ENCODE measurements at places on chromosomes 1 and 21.

- no peak for DNase-seq
Measured at GRCh38 chr1:245837718-245838117, 669.4 kb downstream of the SMYD3 start.

GRCh38 chr1:5740865-5741860, 251.1 kb downstream of the NPHP4 start:
- DNase-seq, result no peak

DNA sequence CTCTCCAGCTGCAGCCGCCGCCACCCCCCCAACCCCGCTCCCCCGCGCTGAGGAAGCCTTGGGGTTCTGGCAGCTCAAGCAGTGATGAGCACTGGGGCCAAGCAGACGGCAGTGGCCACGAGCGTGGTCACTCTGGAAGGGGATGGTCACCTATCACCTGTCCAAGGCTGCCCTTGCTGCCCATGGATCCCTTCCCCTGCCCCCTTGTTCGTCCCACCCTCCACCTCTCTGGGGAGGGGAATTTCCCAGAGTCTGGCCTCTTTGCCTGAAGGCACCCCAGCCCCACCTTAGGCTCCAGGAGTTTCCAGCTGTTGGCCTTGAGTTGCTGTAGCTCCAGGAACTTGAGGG, 7.2 kb upstream of the SMIM12 start:
- no peak for DNase-seq

- DNase-seq, result no peak
Measured at GRCh38 chr1:103336408-103336807, 189.1 kb upstream of the RNPC3 start.

DNA sequence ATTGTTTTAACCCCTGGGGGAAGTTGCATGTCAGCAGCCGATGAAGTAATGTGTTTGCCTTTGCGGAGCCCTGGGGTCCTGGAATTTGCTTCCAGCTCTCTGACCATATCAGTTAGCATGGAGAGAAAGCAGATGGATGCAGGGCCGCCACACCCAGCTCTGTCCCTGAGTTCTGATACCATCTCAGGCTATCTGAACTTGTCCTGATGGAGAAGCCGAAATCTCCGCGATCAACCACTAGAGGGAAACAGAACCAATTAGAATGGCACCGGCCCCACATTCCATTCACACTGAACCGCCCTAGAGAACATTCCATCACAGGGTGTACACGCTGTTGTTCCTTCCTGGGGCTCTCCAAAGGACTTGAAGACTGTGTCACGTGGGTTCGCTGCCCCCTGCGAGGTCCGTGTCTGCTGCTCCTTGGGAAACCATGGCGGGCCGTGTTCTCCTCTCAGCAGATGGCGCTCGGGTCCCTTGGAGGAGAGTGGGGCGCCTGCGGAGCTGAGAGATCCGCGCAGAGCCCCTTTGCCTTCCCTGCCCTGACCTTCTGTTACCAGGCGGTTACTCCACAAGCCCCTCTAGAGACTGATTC, 75.4 kb downstream of the ABCA4 start:
- DNase-seq, result peak; percentile 72

- DNase-seq, result no peak
Measured at GRCh38 chr1:12464045-12464461, 154.0 kb downstream of the DHRS3 start.

DNA sequence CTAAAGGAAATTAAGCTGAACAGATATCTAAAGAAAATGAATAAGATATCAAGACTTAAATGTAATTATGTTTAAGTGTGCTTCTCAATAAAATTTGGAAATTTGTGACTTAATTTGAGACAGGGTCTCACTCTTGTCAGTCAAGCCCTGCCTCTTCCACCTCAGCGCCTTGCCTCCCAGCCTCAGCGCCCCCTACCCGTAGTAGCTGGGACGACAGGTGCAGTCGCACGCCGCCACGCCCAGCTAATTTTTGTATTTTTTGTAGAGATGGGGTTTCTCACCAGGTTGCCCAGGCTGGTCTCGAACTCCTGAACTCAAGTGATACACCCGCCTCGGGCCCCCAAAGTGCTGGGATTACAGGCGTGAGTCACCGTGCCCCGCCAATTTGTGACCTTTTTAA, 117.0 kb downstream of the CLEC20A start:
- DNase-seq, result no peak

DNA sequence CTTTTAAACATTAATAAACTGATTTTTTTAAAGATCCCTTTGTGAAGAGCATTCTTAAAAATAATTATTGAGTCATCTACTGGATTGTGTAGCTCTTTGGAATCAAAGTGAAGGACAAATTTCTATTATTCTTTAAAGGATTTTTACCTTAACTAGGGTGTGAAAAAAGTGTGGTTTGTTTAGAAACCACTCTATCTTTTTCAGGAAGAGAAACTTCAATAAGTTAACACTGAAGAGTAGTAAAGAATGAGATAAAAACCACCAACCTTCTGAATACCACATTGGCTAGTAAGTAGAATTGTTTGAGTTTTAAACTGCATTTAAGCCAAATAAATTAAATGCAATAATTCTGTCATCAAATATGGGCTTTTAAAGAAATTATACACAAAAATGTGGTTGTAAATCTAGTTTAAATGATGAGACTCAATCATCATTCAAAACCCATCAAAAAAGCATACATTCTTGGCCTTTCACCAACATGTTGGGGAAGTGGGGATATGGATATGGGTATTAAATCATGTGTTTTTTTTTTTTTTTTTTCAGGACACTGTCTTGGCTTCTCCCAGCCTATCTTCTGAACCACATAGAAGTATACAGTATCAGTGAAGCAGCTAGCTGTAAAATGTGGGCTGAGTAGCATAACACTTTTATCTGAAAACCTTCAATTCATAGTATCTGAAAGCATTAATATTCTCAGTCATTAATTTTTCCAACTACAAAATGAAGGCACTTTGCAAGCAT, 4.8 kb downstream of the S1PR1 start:
- no peak for DNase-seq

Data from D341Med (cell line).